ENCODE measurements at places on chromosomes 2 and 18.
A peak's percentile ranks its signal among the peaks of the same experiment; 100 is the strongest.

GRCh38 chr2:46202987-46203386 is 94.2 kb upstream of the EPAS1 start:
- DNase-seq = no peak

- DNase-seq = no peak
Measured at GRCh38 chr2:67701011-67701410, 303.9 kb downstream of the ETAA1 start.

GRCh38 chr2:144580521-144581161 is 60.7 kb upstream of the ZEB2 start:
- DNase-seq = peak; percentile 81

GRCh38 chr2:139478165-139478914 is 698.1 kb upstream of the NXPH2 start:
- DNase-seq = no peak

- DNase-seq = no peak
Measured at GRCh38 chr2:167177196-167177595, 288.9 kb downstream of the XIRP2 start.

- DNase-seq = no peak
Measured at GRCh38 chr2:173990970-173991819, 26.0 kb upstream of the SP3 start.

DNA sequence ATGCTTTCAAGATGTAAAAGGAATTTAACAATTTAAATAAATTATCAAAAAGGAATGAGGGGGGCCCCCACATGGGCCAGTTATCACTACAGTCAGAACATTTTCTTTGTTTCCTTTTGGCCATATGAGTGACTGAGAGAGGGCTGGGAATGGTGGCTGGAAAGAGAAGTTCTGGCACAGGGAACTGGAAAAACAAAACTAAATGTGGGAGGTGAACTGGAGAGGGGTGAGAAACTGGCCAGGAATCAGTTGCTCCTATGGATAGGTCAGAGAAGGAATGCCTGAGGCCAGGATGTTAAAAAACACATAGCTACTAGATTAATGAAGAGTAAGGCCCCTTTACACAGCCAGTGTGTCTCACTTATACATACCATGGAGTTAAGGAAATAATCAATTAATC is 121.0 kb downstream of the RBMS1 start:
- no peak for DNase-seq

DNA sequence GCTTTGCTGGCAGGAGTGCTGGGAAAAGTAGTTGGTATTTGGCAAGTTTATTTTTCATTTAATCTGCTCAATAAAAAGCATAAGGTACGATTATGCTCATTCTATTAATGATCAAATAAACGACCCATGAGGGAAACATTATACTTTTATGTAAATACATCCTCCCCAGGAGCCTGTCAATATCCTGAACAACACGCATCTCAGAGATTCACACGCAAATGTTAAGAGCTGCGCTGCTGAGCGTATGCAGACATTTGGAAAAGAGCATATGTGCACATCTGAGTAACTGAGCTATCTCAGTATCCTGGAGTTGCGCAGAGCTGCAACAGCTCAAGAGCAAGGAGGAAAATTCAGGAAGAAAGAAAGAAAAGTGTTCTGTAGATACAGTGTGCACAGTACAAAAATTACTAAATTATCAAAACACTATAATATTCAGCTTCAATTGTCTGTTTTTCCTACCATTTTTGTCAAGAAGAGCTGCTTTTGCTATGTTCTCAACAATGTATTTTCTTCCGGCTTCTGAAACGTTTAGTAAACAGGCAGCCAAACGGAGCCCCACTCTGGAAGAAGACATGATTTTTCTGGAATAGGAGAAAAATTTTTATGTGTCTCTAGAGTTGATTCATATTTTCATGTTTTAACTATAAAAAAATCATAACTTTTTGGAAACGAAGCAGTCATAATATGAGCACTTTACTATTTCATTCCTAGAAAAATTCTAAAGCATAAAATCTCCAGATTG is 2.4 kb downstream of the FTCDNL1 start:
- DNase-seq = no peak

- DNase-seq = peak; percentile 2
Measured at GRCh38 chr2:233813236-233814055, 35.3 kb downstream of the MROH2A start.

DNA sequence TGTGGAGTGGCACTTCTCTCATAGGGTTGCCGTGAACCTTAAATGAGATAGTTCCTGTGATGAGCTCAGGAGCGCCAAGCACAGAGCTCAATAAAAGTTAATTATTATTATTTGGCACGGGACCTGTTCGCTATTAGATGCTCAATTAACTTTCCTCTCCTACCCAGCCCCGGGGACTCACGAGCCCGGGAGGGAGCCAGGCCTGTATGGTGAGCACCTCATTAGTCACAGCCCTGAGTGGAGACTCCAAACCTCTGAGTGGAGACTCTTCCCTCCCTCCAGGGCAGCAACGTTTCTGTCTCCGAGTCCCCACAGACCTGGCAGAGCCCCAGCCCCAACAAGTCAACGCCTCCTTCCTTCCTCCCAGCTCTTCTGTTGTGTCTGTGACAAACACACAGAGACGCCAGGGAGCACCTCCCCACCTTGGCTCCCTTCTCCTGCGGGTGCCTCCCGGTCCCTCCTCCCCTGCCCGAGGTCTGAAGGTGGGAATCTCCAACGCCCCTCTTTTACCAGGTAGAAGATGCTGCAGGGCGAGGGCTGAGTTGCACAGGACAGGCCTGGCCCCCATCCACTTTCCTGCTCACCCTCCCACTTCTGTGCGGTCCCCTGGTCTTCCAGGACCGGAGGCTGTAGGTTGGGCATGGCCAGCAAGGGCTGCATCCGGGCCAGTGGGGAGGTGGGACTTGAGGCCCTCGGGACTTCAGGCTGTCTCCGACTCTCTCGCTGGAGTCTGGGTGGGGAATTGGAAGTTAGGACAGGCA is 52.7 kb upstream of the ODC1 start:
- no peak for DNase-seq

- DNase-seq = no peak
Measured at GRCh38 chr2:45316576-45317338, 294.3 kb downstream of the SRBD1 start.

- DNase-seq = no peak
Measured at GRCh38 chr2:157747280-157747679, 118.6 kb upstream of the ACVR1C start.

DNA sequence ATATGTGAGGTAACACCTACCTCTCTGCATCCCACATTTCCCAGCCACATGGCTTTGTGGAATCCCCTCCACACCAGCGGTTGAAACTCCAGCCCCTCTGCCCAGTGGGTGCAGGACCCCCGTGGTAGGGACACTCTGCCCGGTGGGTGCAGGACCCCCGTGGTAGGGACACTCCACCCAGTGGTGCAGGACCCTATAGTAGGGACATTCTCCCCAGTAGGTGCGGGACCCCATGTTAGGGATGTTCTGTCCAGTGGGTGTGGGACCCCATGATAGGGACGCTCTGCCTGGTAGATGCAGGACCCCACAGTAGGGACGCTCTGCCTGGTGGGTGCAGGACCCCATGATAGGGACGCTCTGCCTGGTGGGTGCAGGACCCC is 11.5 kb downstream of the COPS9 start:
- no peak for DNase-seq

GRCh38 chr2:121697108-121697631 is 39.5 kb downstream of the NIFK start:
- DNase-seq = no peak
